ENCODE measurements at places on chromosomes 4 and X.

DNA sequence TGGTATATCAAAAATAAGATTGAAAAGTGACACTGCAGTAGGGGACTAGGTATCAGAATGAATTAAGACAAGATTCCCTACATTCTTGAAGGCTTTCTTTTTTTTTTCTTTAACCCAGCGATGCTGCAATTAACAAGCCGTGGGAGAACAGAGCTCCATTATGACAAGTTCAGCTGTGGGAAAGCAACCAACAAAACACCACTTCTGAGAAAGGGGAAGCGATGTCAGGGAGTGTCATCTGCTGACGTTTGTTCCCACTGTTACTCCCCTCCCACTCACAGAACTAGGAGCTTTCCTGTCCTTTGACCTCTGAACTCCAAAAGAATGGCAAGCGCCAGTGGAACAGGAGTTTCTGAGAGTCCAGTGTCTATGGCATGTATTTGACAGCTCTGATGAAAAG is 90.2 kb upstream of the SLITRK2 start:
- DNase-seq: no peak

- DNase-seq: no peak
Observed at GRCh38 chrX:130543603-130544325, 142.0 kb downstream of the RBMX2 start.

- no peak for DNase-seq
Observed at GRCh38 chr4:14415146-14415545, 587.1 kb upstream of the CPEB2 start.

DNA sequence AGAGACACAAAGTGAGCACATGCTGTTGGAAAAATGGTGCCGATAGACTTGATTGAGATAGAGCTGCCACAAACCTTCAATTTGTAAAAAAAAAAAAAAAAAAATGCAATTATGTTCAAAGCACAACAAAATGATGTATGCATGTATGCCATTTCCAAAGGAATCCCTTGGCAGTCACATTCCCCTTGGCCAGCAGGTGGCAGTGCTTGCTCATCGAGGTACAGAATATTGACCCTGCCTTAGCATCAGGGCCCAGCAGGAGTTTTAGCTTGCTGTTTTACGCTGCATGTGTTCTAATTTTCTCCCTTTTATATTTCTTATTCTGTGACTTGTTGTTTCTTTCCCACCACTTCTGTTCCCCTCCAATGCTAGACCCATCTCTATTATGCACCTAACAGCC is 34.5 kb upstream of the CYBB start:
- peak; percentile 55 for DNase-seq
